ENCODE measurements at places on chromosomes 5 and 9.

GRCh38 chr9:106718936-106719335, 144.0 kb upstream of the ZNF462 start:
- DNase-seq: no peak

DNA sequence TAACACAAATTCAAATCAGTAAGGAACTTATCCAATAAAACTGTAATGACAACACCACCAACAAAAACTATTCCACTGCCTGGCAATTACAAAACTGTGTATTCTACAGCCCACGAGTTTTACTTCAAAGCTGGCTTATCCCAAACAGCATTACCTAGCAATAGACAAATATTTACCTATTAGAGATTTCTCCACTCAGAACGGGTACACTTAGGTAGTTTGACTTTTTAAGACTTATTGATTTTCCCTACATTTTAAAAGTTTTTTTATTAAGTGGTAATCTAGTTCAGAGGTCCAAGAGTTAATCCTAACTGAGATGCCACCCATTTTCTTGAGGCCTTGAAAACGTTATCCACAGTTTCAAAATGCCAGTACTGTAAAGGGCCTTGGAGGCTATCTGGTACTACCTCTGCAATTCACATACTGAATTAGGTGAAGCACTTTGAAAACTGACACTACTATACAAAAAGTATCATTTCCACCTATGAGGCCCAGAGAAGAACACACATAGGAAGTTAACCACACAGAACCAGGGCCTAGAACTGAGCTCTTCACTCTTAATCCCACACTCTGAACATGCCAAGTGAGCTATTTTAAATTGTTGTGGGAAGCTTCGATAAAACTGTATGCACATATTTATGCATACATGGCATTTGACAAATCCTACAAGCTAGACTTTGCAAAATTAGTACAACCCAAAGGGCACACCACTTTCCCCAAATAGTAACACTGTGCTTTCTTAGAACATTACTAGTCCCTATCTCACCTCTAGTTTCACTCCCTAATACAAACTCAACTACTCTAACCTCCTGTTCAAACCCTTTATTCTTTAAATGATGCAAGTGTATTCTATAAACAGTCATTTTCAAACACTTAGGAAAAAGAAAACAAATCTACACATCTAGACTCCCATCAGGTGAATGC, 2.1 kb downstream of the NADK2 start:
- peak; percentile 35 for DNase-seq

DNA sequence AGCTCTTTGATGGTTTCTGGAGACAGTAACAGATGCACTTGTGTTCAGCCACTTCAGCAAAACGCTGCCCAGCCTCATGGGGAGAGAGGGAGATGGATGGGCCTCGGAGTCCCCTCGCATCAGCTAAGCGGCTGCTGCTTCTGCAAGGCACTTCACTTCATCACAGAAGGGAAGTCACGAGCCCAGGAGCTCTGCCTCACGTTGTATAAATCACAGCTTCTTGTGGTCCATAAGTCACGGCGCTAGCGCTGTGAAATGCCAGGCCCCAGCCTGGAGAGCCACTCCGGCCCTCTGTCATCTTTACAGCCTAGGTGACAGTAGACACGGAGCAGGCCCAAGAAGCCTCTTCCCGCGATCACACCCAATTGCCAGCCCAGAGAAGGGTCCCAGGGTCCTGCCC, 23.4 kb downstream of the DBH start:
- DNase-seq: no peak

- DNase-seq: no peak
Observed at GRCh38 chr5:4907571-4907970, 232.6 kb upstream of the ADAMTS16 start.

- DNase-seq: no peak
Observed at GRCh38 chr5:170540271-170540670, 36.5 kb downstream of the KCNIP1 start.

GRCh38 chr5:56951126-56951945, 587 bp downstream of the MIER3 start:
- no peak for DNase-seq

DNA sequence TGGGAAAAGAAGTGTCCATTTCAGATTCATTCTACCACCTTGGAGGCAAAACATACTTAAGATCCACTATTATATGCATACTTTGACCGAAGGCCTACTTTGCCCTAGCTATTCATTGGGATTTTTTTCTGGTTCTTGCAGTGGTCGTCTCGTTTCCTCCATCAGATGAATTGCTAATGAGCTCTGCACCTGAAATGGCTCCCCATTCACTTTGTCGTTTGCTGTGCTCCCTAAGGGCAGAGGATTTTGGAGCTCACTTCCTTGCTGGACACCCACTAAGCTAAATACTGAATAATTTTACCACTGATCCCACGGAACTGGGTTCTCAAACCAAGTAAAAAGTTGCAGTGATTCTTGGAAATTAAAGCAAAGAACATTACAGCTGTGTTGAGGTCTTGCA, 1.9 kb downstream of the KDM3B start:
- no peak for DNase-seq

- DNase-seq: no peak
Observed at GRCh38 chr5:78727786-78728761, 79.5 kb upstream of the LHFPL2 start.

GRCh38 chr9:117929868-117930267, 225.7 kb downstream of the TLR4 start:
- peak; percentile 6 for DNase-seq

GRCh38 chr9:75039801-75040200, 11.7 kb upstream of the CARNMT1 start:
- no peak for DNase-seq
